GM23338 (cell line): ENCODE measurements at places on chromosomes 12 and 14.

GRCh38 chr12:51855586-51856428 lies 7.3 kb upstream of the FIGNL2 start:
- peak; percentile 97 for DNase-seq

GRCh38 chr12:108597559-108598471 lies at the start of gene TMEM119:
TMEM119 (minus strand) TSS chr12:108598084; CDS start chr12:108592383, 5,701 bp downstream.
- DNase-seq = no peak

- DNase-seq = no peak
Measured at GRCh38 chr14:96876747-96877146, 79.6 kb downstream of the VRK1 start.

DNA sequence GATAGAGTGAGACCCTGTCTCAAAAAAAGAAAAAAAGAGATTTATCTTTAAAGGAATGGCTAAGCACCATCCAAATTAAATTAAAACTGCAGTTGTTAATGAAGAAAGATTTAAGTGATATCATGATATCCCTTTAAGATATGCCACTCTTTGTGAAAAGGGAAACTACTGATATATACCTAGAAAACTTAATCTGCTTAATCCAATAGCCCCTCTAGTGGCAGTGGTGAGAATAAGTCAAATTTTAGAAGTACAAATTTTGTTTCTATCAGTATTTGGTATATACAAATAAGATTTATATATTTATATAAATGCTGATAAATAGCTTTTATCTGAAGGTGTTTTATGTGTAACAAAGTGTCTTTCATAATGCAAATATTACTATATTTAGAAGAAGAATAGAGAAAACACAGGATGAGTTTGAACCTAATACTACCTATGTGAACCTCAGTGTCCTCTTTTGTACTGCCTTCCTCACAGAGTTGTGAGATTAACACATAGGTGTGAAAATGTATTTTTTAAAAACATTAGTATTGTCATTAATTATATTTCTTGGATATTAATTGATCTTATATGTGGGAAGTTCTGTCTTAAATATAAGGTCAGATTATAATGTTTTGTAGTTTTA lies 51.4 kb upstream of the GARIN2 start:
- peak; percentile 43 for DNase-seq

GRCh38 chr14:55133416-55133815 lies 4.4 kb downstream of the LGALS3 start:
- DNase-seq = peak; percentile 32
